ENCODE measurements at places on chromosomes 1 and 21.

GRCh38 chr1:209630383-209631225, 21.6 kb downstream of the LAMB3 start:
- DNase-seq, result no peak

DNA sequence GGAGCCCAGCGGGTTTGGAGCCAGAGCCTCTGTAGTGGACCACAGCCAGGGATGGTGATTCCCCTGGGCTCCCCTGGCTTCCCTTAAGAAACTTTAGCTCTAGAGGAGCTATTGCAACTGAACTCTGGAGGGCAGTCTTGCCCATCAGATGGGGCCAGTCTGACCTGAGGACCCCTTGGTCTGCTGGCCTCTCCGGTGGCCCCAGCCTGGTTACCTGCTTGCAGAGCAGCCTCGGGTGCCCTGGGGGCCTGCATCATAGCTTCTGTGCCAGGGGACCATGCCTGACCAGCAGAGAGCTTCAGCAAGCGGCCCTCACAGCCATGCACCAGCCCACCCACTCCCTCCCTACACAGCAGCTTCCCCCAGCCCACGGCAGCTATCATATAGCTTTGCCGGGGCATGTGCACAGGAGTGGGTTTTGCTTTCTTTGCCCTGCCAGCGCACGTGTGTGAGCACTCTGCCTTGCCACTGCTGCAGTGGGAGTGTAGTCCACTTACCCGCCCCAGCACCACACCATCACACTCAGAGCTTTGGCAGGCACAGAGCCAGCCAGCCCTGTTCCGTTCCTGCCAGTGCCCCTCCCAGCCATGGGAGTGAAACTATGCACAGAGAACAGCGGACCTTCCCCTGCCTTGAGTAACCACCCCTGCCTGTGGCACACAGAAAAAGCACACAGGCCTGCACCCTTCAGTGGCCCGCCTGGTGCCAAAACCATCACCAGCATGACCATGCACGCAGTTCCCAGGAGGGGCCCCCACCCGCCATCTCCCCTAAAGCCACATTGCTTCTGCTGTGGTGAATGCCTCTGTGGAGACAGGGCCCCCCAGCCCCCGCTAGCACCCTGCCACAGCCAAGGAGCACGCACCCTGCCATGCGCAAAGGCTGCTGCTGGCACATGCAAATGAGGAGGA, 442.9 kb upstream of the NEGR1 start:
- DNase-seq, result no peak

GRCh38 chr1:31788825-31789256, 24.7 kb upstream of the ADGRB2 start:
- DNase-seq, result no peak

- no peak for DNase-seq
Measured at GRCh38 chr1:172940174-172940855, 110.4 kb downstream of the TNFSF18 start.
